KBM-7 (cell line): ENCODE measurements at places on chromosomes 1 and 21.

- no peak for DNase-seq
Observed at GRCh38 chr1:22402356-22403053, 49.1 kb upstream of the ZBTB40 start.

- peak; percentile 8 for DNase-seq
Observed at GRCh38 chr1:193185901-193186731, at the start of gene B3GALT2. TSS of gene B3GALT2 (minus strand) at chr1:193186613. CDS start at chr1:193181562, 5,051 bp downstream.

GRCh38 chr1:116471241-116471640, 98.2 kb downstream of the ATP1A1 start:
- no peak for DNase-seq

DNA sequence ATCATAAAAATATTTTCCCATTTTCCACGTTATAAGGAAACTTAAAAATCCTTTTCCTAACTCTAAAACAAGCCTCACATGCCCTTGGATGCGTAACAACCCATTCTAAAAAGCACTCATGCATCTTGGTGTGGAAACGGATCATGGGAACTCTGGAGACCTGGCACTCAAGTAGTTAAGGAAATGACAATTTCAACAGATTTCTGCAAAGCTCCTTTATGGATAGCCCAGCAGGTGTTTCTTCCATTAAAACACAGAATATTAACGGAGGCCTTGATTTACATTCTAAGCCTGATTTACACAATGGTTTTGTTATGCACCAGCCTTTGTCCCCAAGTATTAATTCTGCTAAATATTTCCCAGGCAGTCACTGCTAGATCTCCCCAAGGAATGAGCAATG, 12.9 kb downstream of the PARS2 start:
- no peak for DNase-seq

- no peak for DNase-seq
Observed at GRCh38 chr1:160789702-160790611, 6.0 kb upstream of the LY9 start.

DNA sequence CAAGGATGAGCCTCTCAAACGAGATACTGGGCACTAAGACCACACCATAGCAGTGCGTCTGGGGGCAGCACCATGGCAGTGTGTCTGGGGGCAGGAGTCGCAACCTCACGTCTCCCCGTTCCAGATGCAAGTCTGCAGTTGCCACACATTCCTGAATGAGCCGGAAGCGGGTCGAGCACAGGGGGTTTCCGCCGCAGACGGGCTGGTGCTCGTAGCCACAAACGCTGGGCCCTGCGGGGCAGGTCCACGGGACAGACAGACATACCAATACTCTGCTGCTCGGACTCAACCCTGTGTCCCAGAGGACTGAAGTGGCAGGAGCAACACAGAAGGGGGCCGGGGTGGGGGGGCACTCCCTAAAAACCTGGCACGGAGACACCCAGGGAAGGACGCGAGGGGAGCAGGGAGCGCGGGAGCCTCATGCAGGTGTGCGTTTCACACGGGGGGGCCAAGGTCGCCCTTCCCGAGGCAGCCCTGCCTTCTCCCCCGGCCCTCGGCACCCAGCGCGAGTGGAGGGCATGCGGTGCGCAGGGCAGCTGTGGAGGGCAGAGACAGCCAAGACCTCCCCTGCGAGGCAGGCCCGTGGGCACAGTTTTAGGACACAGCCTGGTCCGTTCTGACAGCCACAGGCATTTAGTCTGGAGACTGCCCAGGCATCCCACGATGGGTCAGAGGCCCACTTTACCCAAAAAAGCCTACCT, 24.5 kb downstream of the PTTG1IP start:
- DNase-seq: no peak
